ENCODE measurements at places on chromosomes 1 and 21.

GRCh38 chr1:29974316-29974724 lies 738.0 kb downstream of the PTPRU start:
- DNase-seq, result no peak

DNA sequence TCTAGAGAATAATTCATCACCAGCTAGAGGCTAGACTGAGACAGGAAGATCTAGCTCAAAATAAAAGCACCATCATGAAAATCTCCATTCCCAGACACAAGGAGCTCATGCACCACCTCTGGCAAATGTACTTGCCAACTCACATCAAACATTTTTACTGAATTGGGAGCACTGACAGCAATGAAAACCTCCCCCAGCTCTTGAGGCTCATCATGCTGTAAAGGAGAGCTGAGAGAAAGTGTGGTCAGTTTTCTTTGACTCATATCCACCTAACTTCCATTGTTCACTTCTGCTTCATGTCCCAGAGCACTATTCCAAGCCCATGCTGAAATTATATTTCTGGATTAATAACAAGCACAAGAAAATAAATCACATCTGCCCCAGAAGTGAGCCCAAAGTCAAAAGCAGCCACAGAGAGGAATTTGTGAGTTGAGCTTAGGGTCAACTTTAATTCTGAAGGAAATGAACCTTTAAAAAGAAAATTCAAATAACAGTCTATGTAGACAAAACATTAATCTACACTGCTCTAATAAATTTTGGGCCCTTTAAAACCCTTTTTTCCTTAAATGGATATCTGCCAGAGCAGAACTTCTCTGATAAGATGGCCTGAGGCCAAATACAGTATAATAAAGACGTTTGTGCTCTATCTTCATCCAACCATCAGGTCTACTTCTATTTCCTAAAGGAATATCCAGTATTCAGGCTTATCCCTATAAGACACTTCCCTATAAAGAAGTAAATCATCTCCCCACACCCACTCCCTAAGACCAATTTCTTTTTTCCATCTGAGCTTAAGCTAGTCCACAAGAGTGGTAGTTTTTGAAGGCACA lies 85.9 kb upstream of the ADAM30 start:
- no peak for DNase-seq

GRCh38 chr21:25640202-25640942 lies 1.3 kb downstream of the JAM2 start:
- no peak for DNase-seq

- no peak for DNase-seq
Observed at GRCh38 chr1:95236784-95237575, 3.0 kb downstream of the RWDD3 start.

- DNase-seq, result no peak
Observed at GRCh38 chr1:225662155-225662554, 9.2 kb upstream of the ENAH start.

GRCh38 chr21:33993286-33994231 lies 78.0 kb upstream of the ATP5PO start:
- no peak for DNase-seq

DNA sequence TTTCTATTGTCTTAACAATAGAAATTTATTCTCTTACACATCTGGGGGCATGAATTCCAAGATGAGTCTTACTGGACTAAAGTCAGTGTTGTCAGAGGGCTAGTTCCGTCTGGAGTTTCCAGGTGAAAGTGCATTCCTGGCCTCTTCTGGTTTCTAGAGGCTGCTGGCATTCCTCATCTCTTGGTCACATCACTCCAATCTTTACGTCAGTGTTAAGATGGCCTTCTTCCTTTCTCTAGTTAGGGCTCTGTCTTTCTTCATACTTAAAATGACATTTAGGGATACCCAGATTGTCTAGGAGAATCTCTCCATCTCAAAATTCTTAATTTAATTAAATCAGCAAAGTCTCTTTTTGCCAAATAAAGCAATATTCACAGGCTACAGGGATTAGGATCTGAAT lies 13.3 kb upstream of the PDC start:
- no peak for DNase-seq

GRCh38 chr1:235867903-235868469 lies 1.3 kb upstream of the LYST start:
- DNase-seq, result no peak

- DNase-seq, result no peak
Observed at GRCh38 chr1:20928146-20928545, 141.0 kb upstream of the HP1BP3 start.

- no peak for DNase-seq
Observed at GRCh38 chr1:109887884-109888283, 22.8 kb upstream of the CSF1 start.

DNA sequence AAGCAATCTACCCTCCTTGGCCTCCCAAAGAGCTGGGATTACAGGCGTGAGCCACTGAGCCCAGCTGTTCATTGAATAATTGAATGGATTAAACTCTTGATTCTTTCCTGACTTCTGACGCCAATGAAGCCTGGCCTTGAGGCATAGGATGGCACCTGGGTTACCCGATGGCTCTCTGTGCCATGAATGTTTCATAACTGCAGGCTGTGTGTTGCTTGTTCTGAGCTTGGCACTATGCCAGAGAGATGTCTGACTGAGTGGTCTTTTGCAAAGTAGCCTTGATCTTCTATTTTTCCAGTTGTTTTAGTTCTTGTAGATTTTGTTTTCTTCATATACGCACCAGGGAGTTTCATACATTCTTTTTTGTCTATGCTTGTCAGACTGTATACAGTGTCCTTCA lies 38.5 kb upstream of the AK4 start:
- DNase-seq, result no peak

- no peak for DNase-seq
Observed at GRCh38 chr1:14138135-14138506, 438.1 kb downstream of the PRDM2 start.

DNA sequence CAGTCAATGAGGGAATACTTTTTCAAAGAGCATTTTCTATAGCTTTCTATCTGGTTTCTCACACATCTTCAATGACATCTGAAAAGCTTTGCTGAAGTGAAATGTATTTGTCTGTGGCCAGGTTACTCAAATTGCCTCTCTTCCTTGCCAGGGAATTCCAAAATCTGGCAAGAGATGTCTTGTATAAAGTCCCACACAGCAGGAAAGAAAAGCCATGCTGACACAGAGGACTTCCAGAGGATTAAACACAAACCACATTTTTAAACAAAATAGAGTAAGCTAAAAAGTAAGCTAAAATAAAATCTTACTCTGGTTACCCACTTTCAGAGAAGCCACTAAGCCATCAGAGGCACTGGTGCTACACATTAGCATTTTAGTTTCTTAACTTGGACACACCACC lies 93.1 kb upstream of the BCAR3 start:
- no peak for DNase-seq

DNA sequence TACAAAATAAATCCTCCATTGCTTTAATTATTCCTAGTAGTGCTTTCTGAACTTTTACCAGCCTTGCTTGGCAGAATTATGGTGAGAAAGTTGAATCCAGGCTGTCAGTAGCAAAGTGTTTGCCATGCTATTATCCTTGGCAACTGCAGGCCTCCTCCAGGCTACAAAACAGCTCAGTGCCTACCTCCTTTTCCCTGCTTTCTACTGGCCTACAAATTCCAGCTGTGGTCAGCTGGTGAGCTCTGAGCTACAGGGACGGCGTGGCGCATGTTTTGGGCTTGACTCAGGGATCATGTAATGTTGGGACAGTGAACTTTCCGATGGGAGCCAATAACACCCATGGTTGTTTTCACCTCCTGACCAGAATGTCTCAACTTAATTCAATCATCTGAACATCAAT lies 456.1 kb upstream of the ADAMTS5 start:
- peak; percentile 52 for DNase-seq

- no peak for DNase-seq
Observed at GRCh38 chr1:197195100-197195499, 48.6 kb upstream of the ASPM start.

DNA sequence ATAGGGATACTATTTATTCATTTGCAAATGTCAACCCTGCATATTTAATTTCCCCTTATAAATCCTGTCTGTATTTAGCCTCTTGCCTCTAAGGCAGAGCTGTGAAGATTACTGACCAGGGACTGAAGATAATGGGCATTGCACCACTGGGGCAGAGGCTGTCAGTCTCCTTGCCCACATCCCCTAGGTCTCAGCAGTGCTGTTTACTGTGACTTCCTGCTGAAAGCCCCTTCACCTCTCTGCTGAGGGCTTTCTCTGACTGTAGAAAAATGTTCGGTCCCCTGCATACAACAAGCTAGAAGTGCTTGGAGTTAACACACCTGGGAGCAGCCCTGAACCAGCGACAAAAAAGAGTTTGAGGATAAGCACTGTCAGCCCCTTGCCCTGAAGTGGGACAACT lies 28.8 kb downstream of the SLC5A9 start:
- no peak for DNase-seq
